Adrenal gland (tissue), 19 donors: ENCODE measurements at places on chromosomes 7 and 10.
A peak's percentile ranks its signal among the peaks of the same experiment; 100 is the strongest.

GRCh38 chr7:14841869-14842268, 60.7 kb downstream of the DGKB start:
- no peak for DNase-seq

- DNase-seq = no peak
These were observed 118.5 kb downstream of the ABLIM1 start for GRCh38 chr10:114539623-114540022.

- no peak for DNase-seq
These were observed 48.6 kb upstream of the NANOS1 start for GRCh38 chr10:118980870-118981269.

GRCh38 chr7:47893238-47893637, 55.0 kb downstream of the PKD1L1 start:
- DNase-seq = no peak

GRCh38 chr10:69897432-69897831, 95.7 kb downstream of the COL13A1 start:
- no peak for DNase-seq

- DNase-seq = no peak
These were observed 2.0 kb downstream of the GAL3ST4 start for GRCh38 chr7:100166317-100166940.

- peak; percentile 81 for DNase-seq
These were observed 97.7 kb upstream of the EFCAB10 start for GRCh38 chr7:105678811-105679495.

- no peak for DNase-seq
These were observed 50.5 kb downstream of the PRF1 start for GRCh38 chr10:70551971-70552422.

DNA sequence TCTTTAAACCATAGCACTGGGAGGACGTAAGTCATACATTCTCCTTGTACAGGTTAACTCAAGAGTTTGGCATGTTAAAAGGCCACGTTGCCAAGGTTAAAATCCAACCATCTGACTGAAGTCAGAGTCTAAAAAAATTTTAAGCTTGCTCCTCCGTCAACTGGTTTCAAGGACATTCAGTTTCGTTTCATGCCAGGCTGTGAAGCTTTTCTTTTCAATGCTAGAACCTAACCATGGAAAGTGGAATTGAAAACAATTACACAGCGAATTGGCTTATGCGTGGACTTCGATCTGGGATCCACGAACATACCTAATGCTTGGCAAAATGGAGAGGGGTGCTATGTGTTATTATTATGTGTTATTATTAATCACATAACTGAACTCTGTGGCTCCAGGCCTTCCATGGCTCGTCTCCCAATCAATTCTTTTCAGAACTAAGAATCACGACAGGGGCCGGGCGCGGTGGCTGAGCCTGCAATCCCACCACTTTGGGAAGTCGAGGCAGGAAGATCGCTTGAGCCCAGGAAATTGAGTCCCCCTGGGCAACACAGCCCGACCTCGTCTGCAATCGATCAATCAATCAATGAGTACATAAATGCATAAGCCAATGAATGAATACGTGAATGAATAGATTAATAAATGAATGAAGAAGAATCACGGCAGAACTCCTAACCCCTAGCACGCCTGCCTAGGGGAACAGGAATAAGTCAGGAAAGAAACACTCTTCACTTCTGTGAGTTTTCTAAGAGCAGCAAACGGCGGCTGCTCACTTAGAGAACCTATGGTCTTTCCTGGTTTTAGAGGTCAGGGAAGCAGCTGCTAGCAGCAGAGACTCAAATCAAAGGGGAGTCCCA, 733 bp upstream of the ARL5B start:
- peak; percentile 66 for DNase-seq
